ENCODE measurements at places on chromosomes 7 and 10.

DNA sequence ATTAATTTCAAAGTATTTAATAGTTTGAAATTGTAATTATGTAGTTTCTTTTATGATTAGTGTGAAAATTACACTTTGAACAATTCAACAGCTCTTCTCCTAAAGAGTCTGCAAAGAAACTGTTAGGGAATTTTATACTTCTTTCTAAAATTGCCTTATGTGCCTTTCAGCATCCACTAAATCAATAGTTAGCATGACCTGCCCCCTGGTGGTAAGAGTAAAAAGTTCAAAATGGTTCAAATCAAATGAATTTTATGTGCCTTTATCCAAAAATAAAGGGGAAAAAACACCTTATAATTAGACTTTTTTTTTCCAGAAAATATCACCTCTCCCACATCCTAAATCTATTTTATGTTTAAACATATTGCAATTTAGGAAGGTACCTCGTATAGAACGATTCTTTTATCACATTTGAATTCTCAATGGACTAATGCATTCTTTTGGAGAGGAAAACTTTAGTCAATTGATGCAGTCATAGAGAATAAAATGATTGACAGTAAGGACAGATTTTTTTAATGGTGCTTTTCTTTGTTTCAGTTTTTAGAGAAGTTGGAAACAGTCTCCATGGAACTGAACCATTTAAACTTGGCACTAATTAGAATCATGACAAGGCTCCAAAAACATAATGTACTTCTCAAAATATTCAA lies 163.7 kb downstream of the SEMA3D start:
- peak; percentile 59 for DNase-seq

DNA sequence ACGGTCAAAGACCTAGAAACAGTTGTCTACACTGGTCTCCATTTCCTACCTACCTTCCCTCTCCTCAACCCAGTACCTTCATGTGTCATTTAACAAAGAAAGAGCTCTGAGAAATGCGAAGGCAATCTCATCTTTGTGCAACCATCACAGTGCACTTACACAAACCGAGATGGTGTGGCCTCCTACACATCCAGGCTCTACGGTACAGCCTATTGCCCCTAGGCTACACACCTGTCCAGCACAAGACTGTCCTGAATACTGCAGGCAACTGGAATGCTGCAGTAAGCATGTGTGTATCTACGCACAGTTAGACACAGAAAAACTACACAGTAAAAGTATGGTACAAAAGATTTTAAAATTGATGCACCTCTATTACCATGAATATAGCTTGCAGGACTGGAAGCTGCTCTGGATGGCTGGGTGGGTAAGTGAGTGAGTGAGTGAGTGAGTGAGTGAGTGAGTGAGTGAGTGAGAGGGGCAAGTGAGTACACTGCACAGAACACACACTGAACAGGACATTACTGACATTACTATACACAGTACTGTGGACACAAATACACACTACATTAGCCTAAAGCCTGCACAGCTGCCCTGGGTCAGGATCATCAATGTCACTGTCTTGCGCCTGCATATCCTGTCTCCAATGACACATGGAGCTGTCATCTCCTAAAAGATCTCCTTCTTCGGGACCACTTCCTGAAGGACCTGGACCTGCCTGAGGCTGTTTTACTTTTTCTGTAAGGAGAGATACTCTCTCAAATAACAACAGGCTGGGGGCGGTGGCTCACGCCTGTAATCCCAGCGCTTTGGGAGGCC lies 18.5 kb downstream of the ITGB1 start:
- DNase-seq, result no peak

GRCh38 chr10:31618541-31619291 lies 299.7 kb downstream of the ZEB1 start:
- DNase-seq, result no peak

DNA sequence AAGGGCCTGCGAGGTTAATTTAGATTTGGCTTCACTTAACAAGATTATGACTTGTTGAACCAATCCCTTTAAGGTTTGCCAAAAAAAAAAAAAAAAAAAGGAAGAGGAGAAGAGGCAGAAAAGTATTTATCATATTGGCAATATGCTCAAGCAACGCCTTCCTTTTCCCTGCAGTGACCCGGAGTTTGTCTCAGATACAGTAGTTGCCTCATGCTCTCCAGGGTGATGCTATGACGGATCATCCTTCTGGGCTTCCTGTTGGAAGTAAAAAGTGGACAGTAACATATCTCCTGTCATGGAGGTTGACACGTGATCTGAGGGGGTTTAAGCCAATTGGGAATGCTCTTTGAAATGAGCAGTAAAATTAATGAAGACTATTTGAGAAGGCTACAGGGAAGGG lies 117.3 kb downstream of the BMPER start:
- no peak for DNase-seq

- peak; percentile 12 for DNase-seq
These were observed 53.6 kb upstream of the DYNC1I1 start for GRCh38 chr7:95718577-95719410.

- DNase-seq, result no peak
These were observed 557 bp upstream of the TAX1BP1 start for GRCh38 chr7:27739301-27739908.

- no peak for DNase-seq
These were observed 135.8 kb downstream of the RAMP3 start for GRCh38 chr7:45293295-45293942.

DNA sequence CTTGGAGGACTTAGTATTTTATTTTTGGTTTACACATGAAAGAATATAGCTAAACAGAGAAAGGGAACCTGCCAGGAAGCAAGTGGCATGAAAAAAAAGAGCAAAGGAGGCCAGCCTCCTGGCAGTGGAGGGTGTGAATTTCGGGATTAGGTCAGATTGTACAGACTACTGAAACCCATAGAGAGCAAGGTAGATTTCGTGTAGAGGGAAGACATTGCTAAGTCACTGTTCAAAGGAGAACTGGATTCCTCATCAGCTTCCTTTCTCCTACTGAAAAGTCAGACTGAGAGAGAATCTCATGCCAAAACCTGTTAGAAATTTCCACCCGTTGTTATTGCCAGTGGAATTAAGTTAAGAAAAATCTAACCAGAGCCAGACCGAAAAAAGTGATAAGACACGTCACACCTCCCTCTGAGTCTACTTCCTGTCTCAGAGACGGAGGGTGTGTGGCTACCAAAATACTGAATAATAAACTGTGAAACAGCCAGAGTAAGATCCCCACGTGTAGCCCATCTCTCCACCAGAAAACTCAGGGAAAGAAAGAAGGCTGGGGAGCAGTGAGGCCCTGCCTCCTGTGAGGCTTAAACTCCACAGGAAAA lies 118.8 kb downstream of the SKIDA1 start:
- DNase-seq, result no peak

DNA sequence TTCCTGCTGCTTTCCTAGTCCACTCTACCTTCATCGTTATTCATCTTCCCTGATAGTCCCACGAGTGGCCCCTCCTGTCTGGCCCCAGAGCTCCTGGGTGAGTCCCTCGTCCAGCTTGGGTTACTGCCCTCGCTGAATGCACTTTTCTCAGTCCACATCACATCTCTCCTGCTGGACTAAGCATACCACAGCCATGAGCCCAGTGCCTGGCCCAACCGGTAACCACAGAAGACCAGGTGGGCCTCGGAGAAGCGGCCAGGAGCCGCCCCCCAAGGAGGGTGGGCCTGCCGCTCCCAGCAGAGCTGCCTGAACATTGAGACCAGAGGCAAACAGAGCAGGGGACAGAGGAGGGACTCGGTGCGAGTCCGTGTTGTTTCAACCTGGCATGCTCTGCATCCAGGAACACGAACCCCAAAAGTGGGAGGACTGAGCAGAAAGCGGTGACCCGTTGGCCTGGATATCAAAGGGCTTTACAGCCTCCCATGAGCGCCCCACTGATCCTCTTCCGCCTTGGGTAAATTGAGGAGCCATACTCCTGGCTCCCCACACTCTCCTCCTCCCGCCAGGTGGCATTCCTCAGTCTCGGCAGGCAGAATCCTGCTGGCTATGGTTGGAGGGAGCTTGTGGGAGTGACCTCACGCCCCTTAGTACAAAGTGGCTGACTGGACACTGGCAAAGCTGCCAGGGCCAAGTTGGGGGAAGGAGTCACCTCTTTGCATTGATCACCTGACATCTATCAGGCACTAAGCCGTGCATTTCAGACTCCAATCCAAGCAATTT lies 13.3 kb downstream of the TMEM72 start:
- DNase-seq, result no peak

GRCh38 chr7:130380861-130381455 lies 664 bp downstream of the CPA1 start:
- no peak for DNase-seq

DNA sequence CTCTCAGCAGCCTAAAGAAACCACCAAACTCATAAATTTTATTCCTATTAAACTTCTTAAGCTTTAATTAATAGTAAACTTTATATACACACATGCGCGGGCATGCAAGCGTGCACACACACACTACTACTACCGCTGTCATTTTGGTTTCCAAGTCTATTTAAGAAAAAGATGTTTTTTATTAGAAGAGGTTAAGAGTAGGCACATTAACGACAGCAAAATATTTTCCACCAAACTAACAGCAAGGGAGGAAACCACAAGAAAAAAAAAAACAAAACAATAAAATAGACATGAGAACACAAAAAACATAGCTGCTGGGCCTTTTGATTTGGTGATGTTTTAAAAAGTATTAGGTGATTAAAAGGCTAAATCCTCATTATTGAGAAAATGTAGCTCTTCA lies 28.6 kb downstream of the RTKN2 start:
- DNase-seq, result no peak

DNA sequence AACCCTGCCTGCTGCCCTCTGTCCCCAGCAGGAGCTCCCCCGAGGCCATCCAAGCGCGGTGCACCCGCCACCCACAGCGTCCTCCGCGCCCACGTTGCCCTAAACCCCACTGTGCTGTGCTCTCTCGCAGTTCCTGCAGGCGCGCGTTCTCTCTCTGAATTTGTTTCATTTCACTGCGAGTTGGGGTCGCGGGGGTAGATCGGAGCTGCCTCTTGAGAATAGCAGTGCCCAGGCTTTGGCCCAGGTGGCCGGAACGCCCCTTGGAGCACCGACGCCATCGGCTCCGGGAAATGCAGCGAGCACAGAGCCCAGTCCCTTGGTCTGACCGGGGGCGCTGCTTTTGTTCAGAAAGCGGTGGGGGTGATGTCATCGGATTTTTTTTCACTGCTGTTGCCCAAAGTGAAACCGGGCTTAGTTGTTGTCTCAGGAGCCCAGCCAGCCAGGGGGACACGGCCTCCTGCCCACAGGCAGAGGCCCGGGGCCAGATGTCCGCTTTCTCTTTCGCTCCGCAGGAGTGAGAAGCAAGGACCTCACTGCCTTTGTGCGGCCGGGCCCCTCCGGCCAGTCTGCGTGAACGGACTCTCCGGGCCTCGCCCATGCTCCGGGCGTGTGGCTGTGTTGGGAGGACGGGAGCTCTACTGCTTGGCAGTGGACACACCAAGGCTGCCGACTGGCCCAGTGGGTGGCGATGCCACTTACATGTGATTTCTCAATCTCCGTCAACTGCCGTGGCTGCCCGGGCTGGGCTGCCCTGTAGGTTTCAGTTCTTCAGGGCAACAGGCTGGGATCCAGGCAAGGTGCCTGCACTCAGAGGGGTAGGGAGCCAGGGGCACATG lies 43.1 kb downstream of the FOXK1 start:
- DNase-seq, result peak; percentile 81

Data from putamen (tissue), 1 donor.